ENCODE measurements at places on chromosomes 6 and 20.

- DNase-seq, result no peak
Measured at GRCh38 chr6:94956910-94957309, 620.4 kb upstream of the MANEA start.

- no peak for DNase-seq
Measured at GRCh38 chr6:144320741-144321140, 35.6 kb downstream of the UTRN start.

- no peak for DNase-seq
Measured at GRCh38 chr6:137570393-137570792, 76.2 kb upstream of the OLIG3 start.

- DNase-seq, result no peak
Measured at GRCh38 chr6:115905471-115905870, 155.2 kb downstream of the FRK start.

GRCh38 chr6:112223070-112223861 lies 31.1 kb downstream of the LAMA4 start:
- DNase-seq, result no peak

GRCh38 chr20:63089051-63089907 lies 82.5 kb upstream of the BHLHE23 start:
- DNase-seq, result no peak

DNA sequence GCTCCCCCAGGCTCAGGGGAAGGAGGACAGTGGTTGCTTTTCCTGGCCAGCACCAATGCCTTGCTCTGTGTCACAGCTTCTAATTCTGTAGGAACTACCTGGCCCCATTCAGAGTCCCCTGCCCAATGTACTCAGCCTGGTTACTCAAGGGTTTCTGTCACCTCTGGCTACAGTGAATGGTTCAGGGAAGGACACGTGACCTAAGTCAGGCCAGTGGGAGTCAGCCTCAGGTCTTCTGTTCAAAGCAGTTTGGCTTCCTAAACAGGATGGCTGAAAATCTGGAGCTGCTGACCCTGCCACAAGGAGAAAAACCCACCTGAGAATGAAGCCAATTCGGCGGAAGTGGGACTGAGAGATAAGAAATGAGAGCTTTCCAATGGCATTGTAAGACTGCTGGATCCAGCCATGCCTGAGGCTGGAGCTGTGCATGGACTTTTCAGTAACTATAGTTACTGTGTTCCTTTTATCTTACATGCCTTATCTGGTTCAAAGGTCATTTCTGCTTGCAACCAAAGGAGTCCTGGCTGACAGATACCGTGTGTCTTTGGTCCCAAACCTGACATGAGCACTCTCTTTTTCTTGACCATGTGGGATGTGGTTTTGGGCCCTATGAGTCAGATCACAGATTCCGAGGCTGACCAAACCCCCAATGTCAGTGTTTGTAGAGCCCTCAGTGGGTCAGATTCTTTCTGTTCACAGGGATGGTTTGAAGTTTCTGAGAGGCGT lies 104.3 kb downstream of the SULF2 start:
- no peak for DNase-seq

DNA sequence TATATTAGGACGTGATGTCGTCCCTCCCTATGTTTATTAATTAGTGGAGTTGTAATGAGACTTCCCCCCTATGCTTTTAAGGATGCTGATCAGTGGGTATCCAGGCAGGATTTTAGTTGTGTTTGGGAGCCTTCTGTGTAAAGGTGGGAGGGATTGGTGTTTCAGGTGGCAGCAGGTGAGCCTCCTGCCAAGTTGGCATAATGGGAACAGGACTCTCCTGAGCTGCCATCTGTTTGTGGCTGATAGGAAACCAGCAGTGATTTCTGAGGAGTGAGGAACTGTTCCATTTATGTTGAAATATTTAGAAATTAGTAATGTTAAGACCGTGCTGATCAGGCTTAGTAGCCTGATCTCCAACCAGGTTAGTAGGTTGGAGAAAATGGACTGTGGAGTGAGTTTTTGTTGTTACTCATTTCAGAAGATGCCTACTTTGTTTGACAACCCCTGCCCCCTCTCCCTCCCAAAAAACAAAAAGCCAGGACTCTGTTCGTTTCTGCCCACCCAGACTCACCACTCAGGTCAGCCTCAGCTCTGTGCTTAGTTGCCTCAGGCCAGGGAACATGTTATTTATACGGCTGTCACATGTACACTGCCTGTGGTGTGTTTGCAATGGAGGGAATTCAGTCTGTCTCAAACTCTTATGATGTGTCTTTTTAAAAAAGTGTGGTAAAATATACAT lies 55.4 kb upstream of the TULP4 start:
- peak; percentile 94 for DNase-seq

- DNase-seq, result no peak
Measured at GRCh38 chr6:52686878-52687699, 16.2 kb downstream of the TMEM14A start.

- DNase-seq, result no peak
Measured at GRCh38 chr6:129163551-129163950, 280.6 kb downstream of the LAMA2 start.

DNA sequence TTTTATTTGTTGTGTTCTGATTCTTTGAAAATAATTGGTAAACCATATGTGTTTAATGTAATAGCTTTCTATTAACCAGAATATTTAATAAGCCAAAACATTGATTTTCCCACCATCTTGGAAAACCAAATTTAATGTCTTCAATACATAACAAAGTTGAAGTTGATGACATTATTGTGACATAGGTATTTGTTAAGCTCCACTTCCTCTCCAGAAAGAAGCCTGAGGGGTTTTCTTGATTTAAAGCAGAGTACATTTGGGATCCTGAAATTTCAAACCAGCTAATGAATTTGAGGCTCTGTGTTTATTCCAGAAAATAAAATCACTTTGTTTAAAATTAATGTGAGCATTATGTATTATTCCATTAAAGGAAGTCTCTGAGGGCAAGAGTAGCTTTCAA lies 106.3 kb downstream of the PERP start:
- no peak for DNase-seq

DNA sequence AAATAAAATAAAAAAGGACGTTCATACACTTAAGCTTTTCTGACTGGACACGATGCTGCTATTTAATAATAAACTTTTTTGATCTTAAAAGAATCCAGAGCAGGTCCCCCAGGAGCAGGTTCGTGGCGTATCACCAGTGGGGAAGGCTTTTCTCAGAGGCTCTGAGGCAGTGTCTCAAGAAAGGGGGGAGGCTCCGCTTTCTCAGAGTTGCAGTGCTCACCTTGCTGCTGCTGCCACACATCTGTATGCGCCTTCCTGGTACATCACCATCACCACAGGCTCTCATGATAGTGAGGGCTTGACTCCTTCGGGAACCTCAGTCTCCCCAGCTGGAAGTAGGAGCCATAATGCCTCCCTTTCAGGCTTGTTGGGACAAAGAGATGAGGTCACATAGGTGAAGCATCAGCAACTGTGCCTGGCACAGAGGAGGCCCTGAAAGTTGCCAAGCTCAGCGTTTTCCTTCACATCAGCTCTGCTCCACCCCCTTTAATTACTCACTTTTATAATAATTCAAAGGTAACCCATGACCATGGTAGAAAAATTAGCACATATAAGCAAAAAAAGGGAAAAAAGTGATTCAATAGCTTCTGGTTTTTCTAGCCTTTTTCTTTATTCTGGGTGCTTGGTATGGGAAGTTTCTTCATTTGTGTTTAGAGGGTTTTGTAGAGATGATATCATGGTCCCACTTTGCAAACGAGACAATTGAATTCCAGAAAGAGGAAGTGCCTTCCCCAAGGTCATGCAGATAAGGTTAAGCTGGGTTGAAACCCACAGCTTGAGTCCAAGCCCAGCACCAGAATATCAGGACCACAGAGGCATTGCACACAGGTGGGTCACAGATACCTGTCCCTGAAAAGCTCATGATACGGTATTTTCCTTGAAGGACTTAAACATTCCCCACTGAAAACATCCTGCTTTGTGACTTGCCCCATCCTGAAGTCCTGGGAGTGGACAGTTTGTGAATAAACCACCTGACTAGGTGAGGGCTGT lies 24.5 kb downstream of the SRSF3 start:
- DNase-seq, result no peak

DNA sequence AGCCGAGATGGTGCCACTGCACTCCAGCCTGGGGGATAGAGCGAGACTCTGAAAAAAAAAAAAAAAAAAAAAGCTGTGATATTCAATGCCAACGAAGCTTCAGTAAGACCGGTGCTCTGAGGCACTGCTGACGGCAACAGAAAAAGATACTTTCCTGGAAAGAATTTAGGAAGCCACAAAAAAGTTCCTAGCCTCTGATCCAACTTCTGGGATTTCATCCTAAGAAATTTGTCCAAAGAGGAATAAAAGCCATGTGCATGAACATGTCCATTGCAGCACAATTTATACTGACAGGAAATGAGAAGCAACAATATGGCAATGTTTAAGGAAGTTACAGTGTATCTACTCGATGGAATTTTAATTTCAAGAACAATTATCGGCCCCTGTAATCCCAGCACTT lies 24.5 kb upstream of the CARMIL1 start:
- no peak for DNase-seq

GRCh38 chr6:148854096-148854495 lies 107.3 kb downstream of the UST start:
- no peak for DNase-seq

DNA sequence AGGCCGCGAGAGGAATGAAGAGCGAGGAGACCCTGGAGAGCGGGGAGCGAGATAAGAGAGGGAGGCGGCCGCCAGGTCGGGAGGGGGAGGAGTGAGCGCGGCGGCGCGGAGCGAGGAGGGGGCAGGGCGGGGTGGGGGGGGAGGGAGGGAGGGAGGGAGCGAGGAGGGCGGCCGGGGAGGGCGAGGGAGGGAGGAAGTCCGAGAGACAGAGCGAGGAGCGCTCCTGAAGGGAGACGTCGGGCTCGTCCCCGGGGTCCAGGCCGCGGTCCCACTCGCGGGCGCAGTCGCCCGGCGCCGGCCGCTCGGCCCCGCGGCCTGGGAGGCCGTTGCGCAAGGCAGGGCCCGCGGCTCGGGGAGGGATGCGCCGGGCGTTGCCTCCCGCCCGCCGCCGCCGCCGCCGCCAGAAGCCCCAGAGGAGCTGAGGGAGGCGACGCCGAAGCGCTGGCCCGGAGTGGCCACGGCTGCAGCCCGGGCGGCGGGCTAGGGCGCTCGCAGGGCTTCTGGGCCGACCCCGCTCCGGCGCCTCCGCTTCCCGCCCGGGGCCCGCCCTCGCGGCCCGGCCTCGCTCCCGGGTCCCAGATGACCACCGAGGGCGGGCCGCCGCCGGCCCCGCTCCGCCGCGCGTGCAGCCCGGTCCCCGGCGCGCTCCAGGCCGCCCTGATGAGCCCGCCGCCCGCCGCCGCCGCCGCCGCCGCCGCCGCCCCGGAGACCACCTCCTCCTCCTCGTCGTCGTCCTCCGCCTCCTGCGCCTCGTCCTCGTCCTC lies at the start of gene FOXF2:
TSS of gene FOXF2 (plus strand) at position 208 of the 764 bp plus-strand sequence. CDS start at position 580, 372 bp downstream.
- DNase-seq, result no peak

DNA sequence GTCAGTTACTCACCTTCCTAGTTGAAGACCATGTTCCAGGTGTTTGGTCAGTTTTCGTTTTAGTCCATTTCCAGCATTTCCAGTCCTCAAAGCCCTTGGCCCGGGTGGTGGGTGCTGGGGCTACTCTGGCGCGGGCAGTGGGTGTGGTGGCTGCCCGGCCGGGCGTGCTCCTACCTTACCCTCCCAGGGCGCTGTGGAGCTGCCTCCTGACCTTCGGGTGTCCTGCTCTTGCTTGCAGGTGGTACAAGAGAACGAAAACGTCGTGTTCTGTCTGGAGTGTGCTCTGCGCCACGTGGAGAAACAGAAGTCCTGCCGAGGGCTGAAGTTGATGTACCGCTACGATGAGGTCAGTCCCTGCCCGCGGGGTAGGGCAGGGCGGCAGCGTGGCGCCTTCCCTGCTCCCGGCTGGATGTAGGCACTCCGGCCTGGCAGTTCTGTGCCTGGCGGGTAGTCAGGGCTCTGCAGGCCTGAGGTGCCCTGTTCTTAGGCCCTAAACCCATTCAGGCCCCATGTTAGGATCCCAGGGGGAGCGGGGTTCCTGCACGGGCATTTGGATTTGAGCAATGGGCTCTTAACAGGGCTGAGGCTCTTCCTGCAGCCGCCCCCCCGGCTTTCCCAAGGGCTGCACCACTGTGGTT lies 145.8 kb downstream of the DTNBP1 start:
- no peak for DNase-seq

GRCh38 chr20:58753922-58754551 lies 61.4 kb downstream of the NPEPL1 start:
- DNase-seq, result no peak

Data from cerebellar nuclear complex (tissue), 1 donor.